ENCODE measurements at places on chromosomes 12 and 14.

DNA sequence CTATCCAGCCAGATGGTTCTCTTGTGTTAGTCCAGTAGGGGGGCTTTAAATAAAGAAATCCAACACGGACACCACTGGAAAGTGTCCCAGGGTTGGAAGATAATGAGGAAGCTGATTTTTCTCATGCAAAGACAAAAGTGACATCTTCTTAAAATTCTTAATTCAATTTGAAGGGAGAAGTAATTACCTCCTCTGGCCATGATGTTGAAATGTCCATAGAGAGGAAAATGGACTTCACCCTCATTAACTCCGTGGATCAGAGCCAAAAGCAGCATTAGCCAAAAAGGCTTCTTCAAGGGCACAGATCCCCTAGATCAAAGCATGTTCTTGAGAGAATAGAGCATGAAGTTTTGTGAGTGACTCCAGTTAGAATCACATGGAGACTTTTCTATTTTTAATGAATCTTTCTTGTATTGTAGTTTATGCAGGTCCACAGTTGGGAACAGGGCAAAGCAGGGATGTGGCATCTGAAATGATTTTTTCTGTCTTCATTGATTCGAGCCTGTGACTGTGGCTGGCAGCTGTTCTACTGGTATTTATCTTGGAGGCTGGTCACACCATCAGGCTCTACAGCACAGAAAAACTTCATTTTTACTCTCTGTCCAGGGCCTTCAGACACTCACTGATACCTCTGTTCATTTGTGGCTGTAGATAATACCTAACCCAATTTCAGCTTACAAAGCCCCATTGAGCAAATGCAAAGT is 1002.5 kb downstream of the AACS start:
- DNase-seq = no peak

- DNase-seq = no peak
Measured at GRCh38 chr12:31026202-31026601, 47.5 kb upstream of the DDX11 start.

- DNase-seq = no peak
Measured at GRCh38 chr12:13799574-13799973, 181.8 kb downstream of the GRIN2B start.

- no peak for DNase-seq
Measured at GRCh38 chr12:107344035-107344808, 250.9 kb upstream of the CRY1 start.

DNA sequence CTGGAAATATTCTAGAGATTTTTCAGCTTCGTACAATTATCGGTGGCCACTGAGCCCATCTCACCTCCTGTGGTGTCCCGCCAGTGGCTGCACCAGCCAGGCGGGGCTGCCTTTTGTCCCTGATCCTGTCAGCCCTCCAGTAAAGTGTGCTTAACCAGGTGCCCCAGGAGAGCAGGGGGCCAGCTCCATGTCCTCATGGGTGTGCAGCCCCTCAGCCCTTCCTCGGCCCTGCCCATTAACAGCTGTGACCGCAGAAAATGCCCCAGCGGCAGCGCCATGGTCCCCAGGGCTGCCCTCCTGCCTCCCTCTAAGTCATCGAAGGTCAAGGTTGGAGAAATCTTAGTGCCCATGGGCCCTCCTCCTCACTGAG is 188.5 kb downstream of the ZFP36L1 start:
- DNase-seq = no peak

DNA sequence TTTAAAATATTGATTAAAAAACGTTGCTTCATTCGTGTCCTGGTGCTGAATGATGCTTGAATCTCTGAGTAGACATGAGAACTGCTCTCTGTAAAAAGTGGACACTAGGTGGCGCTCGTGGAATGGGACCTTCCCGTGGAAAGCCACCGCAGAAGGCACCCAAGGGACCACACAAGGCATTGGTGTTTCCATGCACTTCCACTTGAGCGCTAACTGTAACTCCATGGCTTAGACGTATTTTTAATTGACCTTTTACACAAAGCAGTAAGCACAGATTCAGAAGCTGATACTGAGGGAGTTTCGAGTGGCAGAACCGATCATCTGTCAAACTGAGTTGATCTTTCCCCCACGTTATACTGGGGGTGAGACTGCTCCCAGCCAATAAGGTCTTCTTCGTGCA is 135.3 kb downstream of the PRKCH start:
- DNase-seq = no peak

- DNase-seq = no peak
Measured at GRCh38 chr12:82182601-82183190, 175.5 kb downstream of the CCDC59 start.

DNA sequence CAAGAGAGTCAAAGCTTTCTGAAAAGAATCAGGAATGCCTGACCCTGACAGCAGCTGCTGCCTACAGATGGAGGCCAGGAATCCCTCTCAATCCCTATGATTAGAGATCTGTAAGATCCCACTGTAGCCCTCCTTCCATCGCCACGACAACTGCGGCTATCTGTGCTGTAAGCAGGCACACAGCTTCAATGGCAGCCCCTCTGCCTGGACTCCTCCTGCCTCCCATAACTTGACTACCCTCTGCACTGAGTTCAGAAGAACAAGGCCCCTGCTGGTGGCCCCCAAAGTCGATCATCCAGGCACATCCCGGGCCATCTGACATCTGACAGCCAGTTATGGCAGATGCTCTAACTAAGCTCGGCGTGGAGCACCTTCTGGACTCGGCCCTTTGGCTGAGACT is 2.9 kb downstream of the CLMN start:
- DNase-seq = no peak

- no peak for DNase-seq
Measured at GRCh38 chr12:6266541-6266966, 43.9 kb upstream of the PLEKHG6 start.

- DNase-seq = no peak
Measured at GRCh38 chr12:115998794-115999478, 278.6 kb downstream of the MED13L start.

DNA sequence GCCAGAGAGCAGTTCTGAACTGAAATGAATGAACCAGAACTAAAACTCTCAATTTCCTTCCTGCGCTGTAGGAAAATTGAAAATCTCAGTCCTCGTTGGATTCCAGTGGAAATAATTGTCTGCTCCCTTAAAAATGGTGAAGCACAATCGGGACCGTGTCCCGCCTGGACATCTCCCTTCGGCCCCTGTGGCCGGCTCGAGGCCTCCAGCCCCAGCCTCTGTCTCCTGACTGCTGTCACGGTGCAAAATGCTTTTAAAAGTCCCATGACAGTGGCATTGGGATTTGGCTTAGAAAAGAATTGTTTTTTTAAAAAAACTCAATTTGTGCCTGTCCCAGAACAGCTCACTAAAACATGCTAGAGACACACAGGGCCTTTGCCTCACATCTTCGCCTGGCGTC is 142.5 kb downstream of the ZNF664 start:
- DNase-seq = no peak

GRCh38 chr14:32137313-32137712 is 60.2 kb downstream of the ARHGAP5 start:
- no peak for DNase-seq

DNA sequence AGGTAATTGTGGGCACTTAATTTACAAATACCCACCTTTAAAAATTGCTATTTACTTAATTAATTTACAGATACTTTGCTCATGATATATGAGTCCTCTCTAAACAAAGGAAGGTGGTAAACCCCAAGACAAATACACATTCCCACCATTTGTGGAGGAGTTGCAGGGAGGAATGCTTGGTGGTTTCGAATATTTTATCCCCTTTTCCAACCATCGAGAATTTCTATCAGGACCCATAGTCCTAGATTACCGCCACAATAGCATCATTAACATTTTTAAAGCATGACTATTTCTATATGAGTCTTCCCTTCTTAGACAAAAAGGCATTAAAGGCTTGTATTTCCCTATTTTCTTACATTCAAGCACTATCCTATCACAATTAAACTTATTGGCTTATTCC is 34.2 kb upstream of the PLEKHA5 start:
- DNase-seq = no peak

DNA sequence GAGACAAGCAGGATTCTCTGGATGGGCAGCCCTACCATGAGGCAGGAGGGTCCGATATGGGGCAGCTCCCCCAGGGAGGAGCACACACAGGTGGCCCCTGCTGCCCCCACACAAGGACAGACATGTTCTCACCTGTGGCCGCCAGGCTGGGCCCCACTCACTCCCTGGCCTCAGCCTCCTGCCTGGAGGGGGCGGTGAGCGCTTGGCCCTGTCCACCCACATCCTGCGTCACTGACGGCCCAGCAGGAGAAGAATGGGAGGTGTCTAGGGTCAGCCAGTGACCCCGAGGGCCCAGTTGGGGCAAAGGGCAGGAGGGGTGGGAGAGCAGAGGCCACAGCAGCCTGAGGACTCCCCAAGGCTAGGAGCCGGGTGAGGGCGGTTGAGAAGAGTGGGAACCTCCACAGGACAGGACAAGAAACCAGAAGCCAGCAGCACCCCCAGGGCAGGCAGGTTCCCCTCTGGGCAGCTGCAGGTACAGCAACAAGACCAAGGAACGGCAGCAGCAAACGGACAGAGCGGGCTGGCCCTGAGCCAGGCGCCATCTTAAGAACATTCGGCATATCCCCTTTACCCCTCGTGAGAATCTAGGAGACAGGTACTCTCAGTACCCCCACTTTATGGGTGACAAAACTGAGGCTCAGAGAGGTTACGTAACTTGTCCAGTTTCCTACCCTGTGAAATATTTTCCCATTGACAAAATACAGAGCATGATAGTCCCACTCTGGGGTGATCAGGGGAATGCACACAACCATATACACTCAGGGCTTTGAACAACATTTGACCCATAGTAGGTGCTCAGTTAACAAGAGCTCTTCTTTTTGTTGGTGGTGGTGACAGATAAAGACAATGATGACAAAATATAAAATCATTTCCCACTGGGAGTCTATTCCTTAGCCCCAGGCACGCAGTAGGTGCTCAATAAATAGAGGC is 74.3 kb downstream of the NCOR2 start:
- DNase-seq = no peak

- DNase-seq = no peak
Measured at GRCh38 chr14:86799244-86799647, 1193.7 kb downstream of the GALC start.

DNA sequence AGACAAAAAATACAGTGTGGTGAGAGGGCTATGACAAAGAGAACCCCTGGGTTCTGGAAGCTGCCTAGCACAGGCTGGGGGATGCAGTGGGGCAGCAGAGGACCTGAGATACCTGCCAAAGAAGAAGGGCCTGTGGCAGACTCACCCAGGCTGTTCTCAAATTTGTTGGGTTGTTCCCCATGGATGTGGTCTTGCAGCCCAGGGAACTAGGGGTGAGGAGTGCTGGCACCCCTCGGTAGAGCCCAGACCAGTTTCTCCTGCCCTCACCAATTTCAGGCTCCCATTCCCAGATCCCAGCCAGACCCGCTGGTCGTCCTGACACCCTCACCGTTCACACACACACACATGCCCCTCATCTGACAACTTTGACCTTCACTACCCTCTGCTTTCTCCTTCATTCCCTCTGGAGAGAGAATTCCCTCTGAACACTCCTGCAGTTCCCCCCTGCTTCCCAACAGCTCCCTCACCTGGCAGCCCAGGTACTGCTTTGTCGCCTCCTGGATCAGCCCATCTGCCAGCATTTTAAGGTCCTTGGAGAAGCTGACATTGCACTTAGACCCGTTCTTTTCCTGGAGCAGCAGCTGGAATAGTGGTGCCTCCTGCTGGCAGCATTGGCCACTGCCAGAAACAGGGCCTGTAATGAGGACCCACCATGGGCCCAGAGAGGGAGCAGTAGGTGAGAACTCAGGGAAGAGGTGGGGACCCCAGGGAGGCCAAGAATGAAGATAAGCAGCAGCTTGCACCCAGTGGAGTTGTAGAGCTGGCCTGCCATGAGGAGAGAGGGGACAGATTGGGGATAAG is 5.9 kb upstream of the GDF11 start:
- DNase-seq = no peak
